Renal pelvis (tissue), 12 donors: ENCODE measurements at places on chromosomes 7 and 10. TPM values are rescaled to one million over a fixed set of nuclear protein-coding genes. Genes with fewer than 3 reads are reported as not detected.

- no peak for DNase-seq
Observed at GRCh38 chr10:99976886-99977665, 32.7 kb downstream of the DNMBP start.

DNA sequence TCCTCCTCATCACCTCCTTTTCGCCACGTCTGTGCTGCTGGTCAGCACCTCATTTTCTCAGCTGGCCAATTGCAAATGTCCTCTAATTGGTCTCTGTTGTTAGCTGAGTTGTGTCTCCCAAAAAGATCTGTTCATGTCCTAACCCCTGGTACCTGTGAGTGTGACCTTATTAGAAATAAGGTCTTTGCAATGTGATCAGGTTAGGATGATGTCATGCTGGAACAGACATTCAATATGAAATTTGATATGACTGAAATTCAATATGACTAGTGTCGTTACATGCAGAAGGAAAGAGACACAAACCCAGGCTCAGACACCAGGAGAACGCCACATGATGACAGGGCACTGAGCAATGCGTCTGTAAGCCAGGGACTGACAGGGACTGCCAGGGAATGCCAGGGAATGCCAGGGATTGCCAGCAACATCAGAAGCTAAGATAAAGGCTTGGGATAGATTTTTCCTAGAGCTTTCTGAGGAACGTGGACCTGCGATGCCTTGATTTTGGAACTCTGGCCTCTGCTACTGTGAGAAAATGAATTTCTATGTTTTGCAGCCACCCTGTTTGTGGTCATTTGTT lies 77.5 kb upstream of the CXCL12 start:
- no peak for DNase-seq

DNA sequence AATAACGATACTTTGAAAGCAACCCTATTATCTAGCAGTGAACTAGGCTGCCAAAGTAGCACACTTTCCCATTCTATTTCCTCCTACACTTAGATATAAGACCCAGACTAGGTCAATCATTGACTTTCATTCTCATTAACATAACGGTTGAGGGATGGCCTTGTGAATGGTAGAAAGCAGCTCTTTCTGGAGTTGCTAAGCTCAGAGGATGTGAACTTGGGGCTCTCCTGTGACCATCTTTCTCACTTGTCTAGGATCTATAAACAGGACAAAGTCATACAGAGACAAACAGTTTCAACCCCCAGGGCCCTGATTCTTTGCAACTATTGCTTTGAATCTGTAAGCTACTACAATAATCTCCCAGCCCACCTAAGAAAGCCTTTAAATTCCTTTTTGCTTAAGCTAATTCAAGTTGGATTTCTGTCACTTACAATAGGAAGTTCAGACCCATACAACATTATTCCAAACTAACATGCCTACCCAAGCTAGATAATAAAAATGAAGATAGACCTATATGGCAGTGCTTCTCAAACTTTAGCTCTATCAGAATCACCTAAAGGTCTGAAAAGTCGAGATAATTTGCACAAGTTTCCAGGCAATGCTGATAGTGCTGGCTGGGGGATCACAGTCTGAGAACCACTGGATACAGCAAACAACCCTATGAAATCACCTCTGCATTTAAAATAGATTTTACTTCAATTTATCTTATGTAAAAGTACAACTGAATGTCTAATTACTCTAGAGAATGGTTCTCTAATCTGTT lies 16.7 kb downstream of the P4HA1 start:
- DNase-seq: no peak

- DNase-seq: no peak
Observed at GRCh38 chr7:126541406-126541805, 711.3 kb downstream of the GRM8 start.

GRCh38 chr10:78165617-78166016 lies 132.0 kb downstream of the RPS24 start:
- DNase-seq: no peak

DNA sequence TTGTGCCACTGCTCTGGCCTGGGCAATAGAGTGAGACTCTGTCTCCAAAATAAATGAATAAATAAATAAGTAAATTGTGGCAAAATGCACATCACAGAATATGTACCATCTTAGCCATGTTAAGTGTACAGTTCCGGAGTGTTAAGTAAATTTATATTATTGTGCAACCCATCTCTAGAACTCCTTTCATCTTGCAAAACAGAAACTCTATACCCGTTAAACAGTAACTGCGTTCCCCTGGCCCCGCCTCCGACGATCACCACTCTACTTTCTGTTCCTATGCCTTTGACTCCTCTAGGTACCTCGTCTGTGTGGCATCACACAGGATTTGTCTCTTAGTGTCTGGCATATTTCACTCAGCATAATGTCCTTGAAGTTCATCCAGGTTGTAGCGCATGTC lies 356.4 kb upstream of the FOXK1 start:
- no peak for DNase-seq

- DNase-seq: no peak
Observed at GRCh38 chr7:41316410-41316809, 386.5 kb downstream of the INHBA start.

DNA sequence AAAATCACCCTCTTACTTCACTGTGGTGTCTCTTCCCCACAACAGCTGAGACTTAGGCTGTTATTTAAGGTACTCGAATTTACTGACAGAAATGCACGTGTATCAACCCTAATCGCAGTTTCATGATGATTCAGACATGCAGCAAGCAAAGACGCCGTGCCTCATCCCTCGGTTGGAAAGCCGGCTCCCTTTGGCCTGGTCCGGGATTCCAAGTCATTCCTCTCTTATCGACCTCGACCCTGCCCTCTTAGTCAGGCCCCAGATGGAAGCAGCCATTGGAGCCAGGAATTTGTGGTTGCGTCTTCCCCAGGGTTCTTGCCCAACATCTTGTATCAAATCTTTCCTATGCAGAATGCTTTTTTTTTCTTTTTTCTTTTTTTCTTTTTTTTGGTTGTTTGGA lies 229.5 kb downstream of the GATA3 start:
- no peak for DNase-seq

The CFAP46 gene
- 7.4 TPM for polyA plus RNA-seq

The NUB1 gene
- polyA plus RNA-seq: 75.7 TPM

The MRPS33 gene
- polyA plus RNA-seq: 79.9 TPM

The C10orf105 gene
- polyA plus RNA-seq: 0.21 TPM
